Esophagus muscularis mucosa (tissue), 4 donors: ENCODE measurements at places on chromosomes 3 and 15.
A peak's percentile ranks its signal among the peaks of the same experiment; 100 is the strongest.

- DNase-seq, result no peak
These were observed 146.5 kb downstream of the FNDC3B start for GRCh38 chr3:172185907-172186306.

DNA sequence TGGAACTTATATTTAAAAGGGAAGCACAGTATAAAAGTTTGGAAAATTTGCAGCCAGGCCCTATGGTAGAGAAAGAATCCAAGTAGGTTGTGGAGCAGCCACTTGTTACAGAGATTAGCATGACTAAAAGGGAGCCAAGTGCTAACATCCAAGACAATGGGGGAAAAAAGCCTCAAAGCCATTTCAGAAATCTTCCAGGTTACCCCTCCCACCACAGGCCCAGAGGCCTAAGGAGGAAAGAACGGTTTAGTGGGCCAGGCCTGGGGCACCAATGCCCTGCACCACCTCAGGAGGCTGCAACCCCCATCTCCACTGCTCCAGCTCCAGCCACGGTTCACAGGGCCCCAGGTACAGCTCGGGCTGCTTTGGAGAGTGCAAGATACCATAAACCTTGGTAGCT is 69.9 kb downstream of the IGF2BP2 start:
- no peak for DNase-seq

DNA sequence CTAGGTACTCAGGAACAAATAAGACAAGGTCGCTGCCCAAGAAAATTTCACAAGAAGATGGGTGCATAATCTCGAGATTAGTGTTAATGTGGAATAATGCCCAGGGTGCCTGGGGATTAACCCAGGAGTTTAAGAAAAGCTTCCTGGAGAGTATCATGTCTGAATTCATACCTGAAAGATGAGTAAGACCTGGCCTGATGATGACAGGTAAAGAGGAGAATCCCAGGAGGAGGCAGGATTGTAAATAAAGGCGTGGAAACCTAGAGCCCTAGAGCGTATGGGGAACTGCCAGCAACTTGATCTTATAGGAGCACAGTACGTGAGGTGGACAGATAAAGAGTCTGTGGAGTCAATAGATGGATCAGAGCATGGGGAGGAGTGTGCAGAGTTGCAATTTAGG is 43.0 kb downstream of the ARRDC4 start:
- no peak for DNase-seq

DNA sequence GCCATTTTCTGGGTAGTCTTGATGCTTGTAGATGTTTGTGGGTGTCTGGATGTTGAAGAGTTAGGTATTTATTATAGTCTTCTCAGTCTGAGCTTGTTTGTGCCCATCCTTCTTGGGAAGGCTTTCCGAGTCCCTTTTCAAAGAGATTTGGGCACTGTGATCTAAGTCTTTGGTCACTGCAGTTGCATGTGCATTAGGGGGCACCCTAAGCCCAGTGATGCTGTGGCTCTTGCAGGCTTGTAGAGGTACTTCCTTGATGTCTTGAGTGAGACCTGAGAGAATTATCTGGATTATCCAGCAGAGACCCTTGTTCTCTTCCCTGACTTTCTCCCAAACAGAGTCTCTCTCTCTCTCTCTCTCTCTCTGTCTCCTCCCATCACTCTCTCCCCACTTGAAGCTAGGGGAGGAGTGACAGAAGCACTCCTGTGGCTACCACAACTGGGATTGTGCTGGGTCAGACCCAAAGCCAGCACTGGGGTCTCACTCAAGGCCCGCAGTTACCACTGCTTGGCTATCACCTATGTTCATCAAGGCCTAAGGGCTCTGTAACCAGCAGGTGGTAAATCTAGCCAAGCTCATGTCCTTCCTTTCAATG is 68.5 kb downstream of the TMCO5A start:
- DNase-seq, result no peak

- no peak for DNase-seq
These were observed 355 bp downstream of the FBXW12 start for GRCh38 chr3:48372377-48372770.

- DNase-seq, result peak; percentile 34
These were observed 53.1 kb downstream of the TRANK1 start for GRCh38 chr3:36891701-36892160.

DNA sequence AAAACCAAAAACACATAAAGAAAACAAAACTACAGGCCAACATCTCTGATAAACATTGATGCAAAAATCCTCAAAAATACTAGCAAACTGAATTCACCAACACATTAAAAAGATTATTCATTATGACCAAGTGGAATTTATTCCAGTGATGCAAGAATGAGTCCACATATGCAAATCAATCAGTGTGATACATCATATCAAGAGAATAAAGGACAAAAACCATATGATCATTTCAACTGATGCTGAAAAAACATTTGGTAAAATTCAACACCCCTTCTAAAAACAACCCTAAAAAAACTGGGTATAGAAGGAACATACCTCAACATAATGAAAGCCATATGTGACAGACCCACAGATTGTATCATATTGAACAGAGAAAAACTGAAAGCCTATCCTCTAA is 265.6 kb upstream of the DCBLD2 start:
- no peak for DNase-seq

DNA sequence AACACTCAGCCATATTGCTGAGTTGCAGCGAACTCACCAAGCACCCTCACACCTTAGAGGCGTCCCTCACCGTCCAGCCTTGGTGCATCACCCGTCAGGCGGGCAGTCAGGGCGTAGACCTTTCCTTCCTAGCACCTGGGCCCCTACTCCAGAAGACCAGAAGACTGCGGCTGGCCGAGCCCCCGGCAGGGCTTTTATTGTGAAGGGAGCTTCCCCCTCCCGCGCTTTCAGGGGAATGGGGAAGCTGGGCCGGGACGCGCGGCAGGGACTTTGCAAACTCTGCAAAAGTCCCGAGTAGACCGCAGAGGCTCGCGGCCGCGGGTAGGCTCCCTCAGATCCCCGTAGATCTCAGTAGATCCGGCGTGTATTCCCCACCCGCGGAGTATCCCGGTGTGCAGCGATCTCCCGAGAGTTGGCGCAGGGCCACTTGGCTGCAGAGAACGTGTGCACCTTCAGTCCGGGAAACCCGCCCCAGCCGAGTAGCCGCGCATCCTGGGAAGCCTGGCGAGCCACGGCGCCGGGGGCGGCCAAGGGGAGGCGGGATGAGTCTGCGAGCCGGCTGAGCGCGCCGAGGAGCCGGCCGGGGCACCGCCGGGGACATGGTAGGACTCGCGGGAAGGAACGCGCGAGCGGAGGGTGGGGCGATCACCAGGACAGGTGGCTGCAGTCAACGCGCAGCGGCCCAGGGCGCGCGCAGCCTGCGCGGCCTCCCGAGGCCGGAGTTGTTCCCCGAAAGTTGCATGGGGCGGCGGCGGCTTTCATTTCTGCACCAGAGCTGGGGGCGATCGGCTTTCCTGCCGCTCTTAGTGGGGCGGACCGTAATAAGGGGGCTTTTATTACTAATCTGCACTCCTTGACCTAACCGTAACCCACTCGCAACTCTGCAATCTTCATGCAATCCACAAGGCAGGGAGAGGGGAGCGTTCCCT is at the start of gene GASK1A:
GASK1A (plus strand) TSS at position 268 of the 929 bp plus-strand sequence; CDS start at position 600, 332 bp downstream.
- no peak for DNase-seq

GRCh38 chr3:187843654-187844053 is 98.4 kb upstream of the BCL6 start:
- DNase-seq, result peak; percentile 90

GRCh38 chr15:101563176-101563796 is 73.8 kb upstream of the PCSK6 start:
- DNase-seq, result no peak

GRCh38 chr3:86814321-86814720 is 176.6 kb downstream of the VGLL3 start:
- DNase-seq, result no peak

GRCh38 chr3:105187344-105187743 is 179.4 kb upstream of the ALCAM start:
- no peak for DNase-seq

DNA sequence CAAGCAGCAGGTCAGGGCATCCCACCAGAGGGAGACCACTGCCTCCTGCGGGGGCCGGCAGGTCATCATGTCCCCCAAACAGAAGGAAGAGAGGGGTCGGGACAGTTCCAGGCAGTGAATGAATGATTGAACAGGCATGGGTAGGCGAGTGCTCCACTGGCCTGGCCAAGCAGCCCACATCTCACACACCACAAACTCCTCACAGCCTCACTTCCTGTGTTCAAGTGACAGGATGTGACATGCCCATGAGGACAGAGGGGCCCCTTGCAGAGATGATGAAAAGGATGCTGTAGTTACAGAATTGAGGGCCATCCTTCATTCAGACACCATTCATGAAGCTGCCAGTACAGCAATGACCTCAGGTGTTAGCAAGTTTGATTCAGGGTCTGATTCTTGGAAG is 3.7 kb downstream of the IQSEC1 start:
- no peak for DNase-seq

DNA sequence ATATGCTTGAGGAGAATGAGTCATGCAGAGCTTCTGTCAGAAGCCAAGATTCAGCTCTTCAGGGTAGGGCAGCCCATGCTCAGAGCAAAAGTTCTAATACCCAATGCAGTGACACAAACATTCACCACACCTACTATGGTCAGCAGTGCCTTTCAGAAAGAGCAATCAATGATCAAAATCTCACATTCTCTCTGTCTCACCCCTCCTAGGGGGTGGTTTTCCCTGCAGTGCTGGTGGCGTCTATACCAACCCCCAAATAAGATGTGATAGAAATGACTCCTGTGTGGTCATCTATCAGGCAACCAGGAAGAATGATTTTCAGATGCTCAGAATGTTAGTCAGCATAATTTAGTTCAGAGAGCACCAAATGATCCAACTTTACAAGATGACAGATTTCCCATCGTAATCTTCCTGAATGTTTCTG is 385.3 kb downstream of the NTRK3 start:
- DNase-seq, result no peak

DNA sequence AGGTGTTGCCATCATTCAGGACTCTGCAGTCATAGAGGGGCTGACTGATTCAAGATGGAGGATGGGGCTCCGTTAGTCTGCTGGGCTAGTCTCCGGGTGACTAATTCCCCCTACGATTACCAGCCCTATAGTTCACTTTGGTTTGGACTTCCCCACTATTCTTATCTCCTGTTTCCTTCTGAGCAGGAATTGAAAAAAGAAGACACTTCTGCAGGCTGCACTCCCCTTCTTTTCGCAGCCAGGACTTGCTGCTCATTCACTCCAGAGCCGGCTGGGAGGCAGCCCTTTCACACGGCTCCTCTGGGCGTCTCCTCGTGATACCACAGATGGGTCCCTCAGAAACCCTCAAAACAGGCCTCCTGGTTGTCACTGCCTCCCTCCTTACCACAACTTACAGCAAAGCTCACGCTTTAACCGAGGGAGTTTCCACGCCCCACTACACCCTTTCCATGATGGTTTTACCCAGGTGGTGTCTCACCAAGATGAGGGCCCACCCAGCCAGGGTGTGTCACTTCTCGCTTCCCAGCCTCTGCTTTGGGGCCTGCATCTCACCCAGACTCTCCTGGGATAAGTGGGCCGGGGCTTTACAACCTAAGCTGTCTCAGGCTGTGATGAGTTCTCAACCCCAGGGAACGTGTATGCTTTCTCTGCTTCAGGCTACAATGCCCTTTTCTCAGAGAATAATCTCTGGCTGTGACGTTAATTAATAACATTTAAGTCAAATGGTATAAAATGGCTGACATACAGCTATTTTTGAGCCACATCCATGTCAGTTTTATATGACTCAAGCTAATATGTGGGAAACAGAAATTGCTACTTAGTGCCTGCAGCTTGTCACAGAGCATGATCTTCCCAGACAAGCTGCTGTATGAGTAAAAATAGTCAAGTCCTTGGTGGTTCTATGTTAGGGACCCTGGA is 11.9 kb downstream of the CX3CR1 start:
- DNase-seq, result no peak

GRCh38 chr3:27093771-27094170 is 275.4 kb downstream of the NEK10 start:
- DNase-seq, result no peak

DNA sequence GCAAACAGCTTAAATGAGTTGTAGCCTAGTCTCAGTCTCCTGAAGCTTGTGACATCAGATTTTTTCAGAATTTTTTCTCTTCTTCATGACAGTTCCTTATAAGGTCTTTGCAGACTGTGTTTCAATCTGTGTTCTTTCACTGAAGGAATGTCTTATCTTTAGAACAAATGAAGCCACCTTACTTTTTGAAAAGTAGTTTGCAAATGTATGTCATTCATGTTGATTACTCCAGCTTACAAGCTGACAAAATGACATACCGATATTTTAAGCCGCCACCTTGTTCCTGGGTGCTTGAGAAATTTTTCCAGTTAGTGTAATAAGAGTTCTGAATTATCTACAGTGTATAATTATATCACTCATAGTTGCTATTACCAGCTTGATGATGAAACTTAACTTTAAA is 57.0 kb downstream of the ASTE1 start:
- no peak for DNase-seq

DNA sequence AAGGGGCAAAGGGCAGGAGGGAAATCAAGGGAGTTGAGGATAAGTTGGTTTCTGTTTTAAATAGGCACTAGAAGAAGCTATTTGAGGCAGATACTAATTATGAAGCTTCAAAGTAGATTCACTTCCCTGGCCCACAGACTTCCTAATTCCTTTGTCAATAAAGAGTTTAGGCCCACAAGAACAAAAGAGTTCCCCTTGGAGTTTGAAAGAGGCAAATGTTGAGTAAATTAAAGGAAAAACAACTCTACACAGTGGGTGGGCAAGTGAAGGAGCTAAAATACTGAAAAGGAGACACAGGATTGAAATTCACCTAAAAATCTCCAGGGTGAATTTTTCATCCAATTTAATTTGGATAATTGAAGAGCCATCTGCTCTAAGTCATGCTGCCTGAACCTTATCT is 411.7 kb upstream of the RORA start:
- peak; percentile 34 for DNase-seq

GRCh38 chr15:65525622-65526021 is 4.6 kb upstream of the HACD3 start:
- no peak for DNase-seq

DNA sequence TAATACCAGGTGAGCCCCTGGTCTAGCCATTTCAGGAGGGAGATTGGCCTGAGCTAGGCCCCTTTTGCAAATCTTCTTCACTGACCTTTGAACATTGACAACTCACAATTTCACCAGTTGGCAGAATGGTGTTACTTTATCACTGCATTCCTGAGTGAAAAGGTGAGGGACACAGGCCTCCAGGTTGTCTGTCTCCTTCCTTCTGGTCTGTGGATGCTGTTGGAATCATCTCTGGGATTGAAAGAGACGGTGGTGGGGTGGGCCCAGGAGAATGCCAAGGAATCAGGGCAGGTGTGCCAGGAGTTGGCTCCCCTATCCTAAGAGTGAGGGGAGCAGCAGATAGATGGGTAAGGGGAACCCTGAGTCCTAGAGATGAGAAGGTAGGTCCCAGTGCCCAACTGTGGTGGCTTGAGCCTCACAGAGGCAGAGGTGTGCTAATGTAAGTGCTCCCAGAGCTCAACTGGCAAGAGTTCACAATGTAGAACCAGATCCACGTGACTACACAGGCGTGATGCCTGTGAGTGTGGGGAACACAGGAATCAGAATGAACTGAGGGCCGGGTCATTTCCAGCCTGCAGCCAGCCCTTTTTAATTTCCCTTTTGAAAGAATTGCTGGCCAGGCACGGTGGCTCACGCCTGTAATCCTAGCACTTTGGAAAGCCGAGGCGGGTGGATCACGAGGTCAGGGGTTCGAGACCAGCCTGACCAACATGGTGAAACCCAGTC is 11.2 kb downstream of the C3orf62 start:
- DNase-seq, result no peak

- no peak for DNase-seq
These were observed 35.0 kb upstream of the DENND4A start for GRCh38 chr15:65827065-65827464.

GRCh38 chr3:10763817-10764258 is 52.2 kb upstream of the SLC6A11 start:
- no peak for DNase-seq
